ENCODE measurements at places on chromosomes 6 and 20. TPM values are rescaled to one million over a fixed set of nuclear protein-coding genes. Genes with fewer than 3 reads are reported as not detected.

MYCT1 gene
- total RNA-seq: 7.5 TPM

SIRPG gene
- total RNA-seq: not detected

CDH4 gene
- total RNA-seq: 0.50 TPM

C6orf52 gene
- 0.71 TPM for total RNA-seq

PKIB gene
- 1.2 TPM for total RNA-seq

MAS1 gene
- not detected for total RNA-seq

- no peaks in the 10 kb centered on the region for H3K4me1 ChIP-seq
- H3K36me3 ChIP-seq: no peaks in the 10 kb centered on the region
- H3K27me3 ChIP-seq: no peaks in the 10 kb centered on the region
- no peak for DNase-seq
- H3K4me3 ChIP-seq: no peak overlapping the region
- H3K27ac ChIP-seq: no peak overlapping the region
Measured at GRCh38 chr6:128067446-128068118, 166.7 kb upstream of the THEMIS start.

GRCh38 chr20:16810216-16810615 lies 62.1 kb downstream of the OTOR start:
- no peaks in the 10 kb centered on the region for H3K27me3 ChIP-seq
- no peaks in the 10 kb centered on the region for H3K4me1 ChIP-seq
- no peaks in the 10 kb centered on the region for H3K36me3 ChIP-seq
- no peak overlapping the region for H3K27ac ChIP-seq
- no peak for DNase-seq

DNA sequence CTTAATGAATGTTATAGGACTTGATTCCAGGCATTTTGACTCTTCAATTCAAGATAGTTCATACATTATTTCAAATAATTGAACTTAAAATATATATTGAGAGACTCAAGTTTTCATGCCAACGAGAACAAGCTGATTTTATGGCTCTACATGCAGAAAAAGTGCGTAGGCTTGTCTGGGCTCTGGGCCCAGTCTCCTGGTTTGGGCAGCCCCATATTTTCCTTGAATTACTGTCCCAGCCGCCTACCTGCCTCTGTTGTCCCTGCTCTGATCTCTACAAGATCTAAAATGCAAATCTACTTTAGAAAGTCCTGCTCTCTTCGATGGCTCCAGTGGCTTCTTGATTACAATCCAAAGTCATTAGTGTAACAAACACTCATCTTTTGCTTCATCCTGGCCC lies 537.4 kb upstream of the CHD6 start:
- no peak overlapping the region for H3K27ac ChIP-seq
- no peak for DNase-seq
- H3K27me3 ChIP-seq: no peaks in the 10 kb centered on the region
- H3K36me3 ChIP-seq: no peaks in the 10 kb centered on the region
- no peaks in the 10 kb centered on the region for H3K4me1 ChIP-seq

DNA sequence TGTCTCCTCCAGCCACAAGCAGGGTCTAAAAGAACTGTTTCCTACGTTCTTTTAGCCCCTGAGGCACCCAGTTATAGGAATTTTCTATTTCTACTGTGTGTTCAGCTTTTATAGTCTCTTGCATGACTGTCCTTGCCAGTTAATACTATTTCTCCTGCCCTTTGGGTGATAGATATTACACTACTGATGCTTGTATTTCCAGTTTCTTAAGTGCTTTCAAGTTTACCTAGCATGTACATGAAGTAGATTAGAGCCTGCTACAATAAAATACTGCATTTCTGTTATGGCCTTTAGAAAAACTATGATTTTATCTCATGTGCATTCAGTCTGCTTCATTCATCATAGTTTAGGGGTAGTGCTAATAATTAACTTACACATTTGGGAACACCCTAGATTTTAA lies 89.6 kb downstream of the FOXO3 start:
- no peaks in the 10 kb centered on the region for H3K36me3 ChIP-seq
- no peak for DNase-seq

DNA sequence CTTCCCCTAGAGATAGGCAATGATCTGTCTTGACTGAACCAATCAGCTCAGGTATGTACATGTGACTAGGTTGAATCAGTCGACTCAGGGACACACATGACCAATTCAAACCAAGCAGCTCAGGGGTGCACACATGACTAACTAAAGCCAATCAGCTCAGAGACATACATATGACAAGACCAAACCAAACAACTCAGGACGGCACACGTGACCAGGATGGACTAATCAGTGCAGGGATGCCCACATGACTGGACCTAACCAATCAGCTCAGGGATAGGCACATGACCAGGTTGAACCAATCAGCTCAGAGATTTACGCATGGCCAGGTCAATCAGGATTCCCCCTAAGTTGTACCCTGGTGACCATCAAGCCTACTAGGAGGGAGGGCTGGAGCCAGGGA lies 310.3 kb downstream of the CDH26 start:
- H3K4me1 ChIP-seq: no peaks in the 10 kb centered on the region
- H3K27me3 ChIP-seq: peaks cover 57% of the 10 kb centered on the region
- H3K27ac ChIP-seq: no peak overlapping the region
- no peaks in the 10 kb centered on the region for H3K36me3 ChIP-seq
- H3K4me3 ChIP-seq: no peak overlapping the region

GRCh38 chr6:106141441-106142237 lies 55.5 kb downstream of the PRDM1 start:
- no peak for DNase-seq
- H3K27ac ChIP-seq: no peak overlapping the region
- no peak overlapping the region for H3K4me3 ChIP-seq
- H3K27me3 ChIP-seq: no peaks in the 10 kb centered on the region
- H3K4me1 ChIP-seq: no peaks in the 10 kb centered on the region
- H3K36me3 ChIP-seq: no peaks in the 10 kb centered on the region

GRCh38 chr6:41187924-41188886 lies 12.7 kb downstream of the TREML2 start:
- H3K27ac ChIP-seq: no peak overlapping the region
- no peaks in the 10 kb centered on the region for H3K27me3 ChIP-seq
- peak; percentile 77 for DNase-seq
- H3K36me3 ChIP-seq: no peaks in the 10 kb centered on the region

- no peaks in the 10 kb centered on the region for H3K36me3 ChIP-seq
- H3K27ac ChIP-seq: no peak overlapping the region
- no peak overlapping the region for H3K4me3 ChIP-seq
- H3K4me1 ChIP-seq: peaks cover 5% of the 10 kb centered on the region
- H3K27me3 ChIP-seq: no peaks in the 10 kb centered on the region
Measured at GRCh38 chr6:95084867-95085266, 492.5 kb upstream of the MANEA start.

GRCh38 chr20:34201531-34201930 lies 39.7 kb upstream of the ASIP start:
- no peak for DNase-seq
- no peaks in the 10 kb centered on the region for H3K36me3 ChIP-seq
- no peak overlapping the region for H3K4me3 ChIP-seq
- no peaks in the 10 kb centered on the region for H3K27me3 ChIP-seq
- H3K4me1 ChIP-seq: no peaks in the 10 kb centered on the region

DNA sequence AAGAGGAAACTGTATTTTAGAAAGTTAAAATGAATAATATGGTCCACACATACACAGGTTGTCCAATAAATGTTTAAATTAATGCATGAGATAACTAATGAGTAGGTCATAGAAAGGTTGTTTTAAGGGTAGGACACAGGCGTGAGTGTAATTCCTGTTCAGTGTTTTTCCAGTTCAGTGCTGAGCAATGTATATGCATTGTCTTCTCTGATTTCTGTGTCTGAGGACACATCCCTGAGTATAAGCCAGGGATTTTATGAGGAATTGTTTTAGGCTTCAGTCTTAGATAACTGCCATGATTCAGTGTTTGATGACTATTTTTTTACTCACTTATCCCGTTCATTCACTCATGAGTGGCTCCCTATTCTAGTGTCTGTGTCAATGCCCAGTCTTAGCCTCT lies 298.5 kb upstream of the TBX18 start:
- no peak overlapping the region for H3K27ac ChIP-seq
- H3K4me3 ChIP-seq: no peak overlapping the region
- H3K27me3 ChIP-seq: no peaks in the 10 kb centered on the region
- no peaks in the 10 kb centered on the region for H3K4me1 ChIP-seq
- no peak for DNase-seq

DNA sequence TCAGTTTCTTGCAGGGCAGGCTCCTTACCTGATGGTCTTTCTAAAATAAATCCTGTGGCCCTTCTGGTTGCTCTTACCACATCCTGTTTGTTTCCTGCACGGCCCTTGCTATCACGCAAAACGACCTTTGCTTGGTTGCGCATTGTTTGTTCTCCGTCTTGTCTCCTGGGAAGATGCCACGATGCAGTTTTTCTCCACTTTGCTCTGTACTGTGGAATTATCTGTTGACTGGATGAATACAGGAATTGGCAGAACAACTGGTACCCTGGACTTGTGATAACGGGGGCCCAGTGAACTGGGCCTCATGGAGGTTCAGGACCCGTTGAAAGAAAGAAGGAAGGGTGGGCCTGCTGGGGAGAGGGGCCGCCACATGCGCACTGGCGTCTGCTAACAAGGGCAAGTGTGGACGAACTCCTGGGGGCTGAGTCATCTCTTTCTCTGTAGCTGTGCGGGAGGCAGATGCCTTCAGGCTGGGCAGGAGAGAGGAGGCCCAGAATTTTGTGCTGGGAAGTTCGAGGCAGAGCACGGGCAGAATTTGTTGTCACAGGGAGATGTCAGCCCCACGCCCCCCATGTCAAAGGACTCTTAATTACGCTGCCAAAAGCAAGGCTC lies 139.9 kb downstream of the BMP7 start:
- H3K4me1 ChIP-seq: no peaks in the 10 kb centered on the region
- DNase-seq: no peak
- no peak overlapping the region for H3K27ac ChIP-seq

DNA sequence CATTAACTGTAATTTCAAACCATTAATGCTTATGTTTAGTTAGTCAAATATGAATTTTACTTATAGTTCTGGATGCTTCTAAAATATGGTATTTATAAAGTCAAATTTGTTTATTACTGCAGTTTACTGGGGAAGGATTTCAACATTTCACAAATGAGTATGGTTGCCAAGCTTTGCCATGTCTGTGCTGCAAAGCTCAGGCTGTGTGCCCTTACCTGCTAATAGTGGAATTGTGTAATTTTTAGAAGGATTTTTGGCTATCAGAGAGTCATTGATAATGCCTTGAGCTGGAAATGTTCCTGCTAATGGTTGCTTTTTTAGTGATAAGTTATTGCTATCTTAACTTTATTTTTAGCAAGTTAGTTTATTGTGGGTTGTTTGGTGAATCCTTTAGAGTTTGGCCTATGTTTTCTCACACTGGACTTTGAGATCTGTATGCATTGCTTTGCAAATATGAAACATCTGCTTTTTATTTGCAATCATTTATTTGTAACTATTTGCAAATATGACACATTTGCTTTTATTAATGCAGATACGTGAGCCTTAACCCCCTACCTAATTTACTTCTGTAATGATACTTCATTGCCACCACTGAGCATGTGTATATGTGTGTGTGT lies 105.8 kb downstream of the CD109 start:
- no peak for DNase-seq
- H3K4me1 ChIP-seq: peaks cover 4% of the 10 kb centered on the region
- H3K36me3 ChIP-seq: peaks cover 7% of the 10 kb centered on the region
- H3K27ac ChIP-seq: no peak overlapping the region

DNA sequence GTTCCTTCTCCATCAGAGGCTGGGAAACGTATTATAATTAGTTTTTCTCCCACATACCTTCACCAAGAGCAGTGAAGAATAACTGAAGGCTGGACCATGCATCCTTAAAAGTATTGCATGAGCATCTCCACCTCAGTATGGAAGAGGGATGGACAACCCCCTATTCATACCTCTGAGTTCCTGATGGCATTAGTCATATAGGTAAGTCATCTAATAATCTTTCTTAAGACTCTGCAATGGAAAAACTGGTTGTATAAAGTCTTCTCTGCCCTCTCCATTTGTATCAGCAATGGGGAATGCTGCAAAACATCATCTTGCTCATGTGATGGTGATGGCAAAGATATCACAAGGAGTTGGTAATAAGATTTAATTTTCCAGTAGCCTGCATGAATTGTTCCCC lies 24.5 kb downstream of the PGM3 start:
- DNase-seq: no peak
- peaks cover 100% of the 10 kb centered on the region for H3K36me3 ChIP-seq
- H3K27me3 ChIP-seq: no peaks in the 10 kb centered on the region
- peaks cover 9% of the 10 kb centered on the region for H3K4me1 ChIP-seq
- H3K27ac ChIP-seq: no peak overlapping the region
- H3K4me3 ChIP-seq: no peak overlapping the region

DNA sequence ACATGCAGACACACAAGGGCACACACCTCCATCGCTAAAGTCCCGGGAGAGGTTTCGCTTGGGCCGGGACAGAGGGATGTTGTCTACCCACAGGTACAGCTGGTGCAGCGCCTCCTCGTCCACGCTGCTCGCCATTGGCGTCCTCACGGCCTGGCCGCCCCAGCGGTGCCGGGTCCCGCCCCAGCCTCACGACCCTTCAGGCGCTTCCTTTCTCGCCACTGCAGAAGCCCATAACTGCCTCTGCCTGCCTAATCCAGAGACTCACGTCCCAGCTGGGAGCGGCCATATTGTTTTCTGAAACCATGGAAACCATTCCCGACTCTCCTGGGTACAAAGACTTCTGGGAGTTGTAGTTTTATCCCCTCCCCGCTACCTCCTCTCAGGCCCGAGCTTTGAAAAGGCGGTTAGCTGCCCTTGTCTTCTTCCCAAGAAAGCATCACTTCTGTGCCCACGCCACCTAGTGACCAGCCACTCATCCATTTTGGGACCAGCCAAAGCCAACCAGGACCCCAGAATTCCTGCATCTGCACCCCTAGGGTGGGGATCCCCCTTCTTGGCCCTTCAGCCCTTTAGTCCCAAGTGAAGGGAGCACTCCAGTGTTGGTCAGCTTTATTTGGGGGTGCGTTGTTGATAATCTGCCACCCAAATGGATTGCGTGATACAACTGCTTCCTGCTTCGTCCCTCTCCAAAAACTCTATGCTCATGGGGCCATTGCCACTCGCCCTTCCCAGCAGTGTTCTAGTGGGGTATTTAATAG lies at the start of gene SPEF1:
SPEF1 (minus strand) TSS at position 296 of the 758 bp plus-strand sequence; CDS start at position 135, 161 bp downstream.
- no peaks in the 10 kb centered on the region for H3K27me3 ChIP-seq
- DNase-seq: peak; percentile 93
- H3K4me1 ChIP-seq: peaks cover 70% of the 10 kb centered on the region
- H3K27ac ChIP-seq: peak within 1 kb of the TSS; percentile 66
- H3K36me3 ChIP-seq: no peaks in the 10 kb centered on the region

GRCh38 chr20:14234666-14235295 lies 102.6 kb downstream of the FLRT3 start:
- H3K4me1 ChIP-seq: peaks cover 17% of the 10 kb centered on the region
- no peaks in the 10 kb centered on the region for H3K36me3 ChIP-seq

All from esophagus muscularis mucosa (tissue), 4 donors.